ENCODE measurements at places on chromosomes 3 and 15.

DNA sequence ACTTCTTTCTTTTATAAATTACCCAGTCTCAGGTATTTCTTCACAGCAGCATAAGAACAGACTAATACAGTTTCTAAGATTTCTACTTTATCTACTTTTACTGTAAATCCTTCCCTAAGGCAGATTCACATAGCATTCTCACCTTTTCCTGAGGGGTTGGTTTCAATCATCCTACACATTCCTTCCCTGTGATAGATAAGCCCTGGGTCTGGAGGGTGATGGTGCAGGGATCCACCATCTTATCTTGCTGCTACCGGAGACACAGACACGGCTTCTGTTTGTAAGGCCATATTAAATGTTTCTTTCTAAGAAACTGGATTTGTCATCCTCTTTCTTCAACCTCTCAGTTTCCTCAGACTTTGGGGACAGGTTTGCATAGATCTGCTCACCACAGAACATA, 6.1 kb downstream of the IQCF5 start:
- DNase-seq: no peak

GRCh38 chr3:124699686-124700396, 30.4 kb upstream of the UMPS start:
- no peak for DNase-seq

DNA sequence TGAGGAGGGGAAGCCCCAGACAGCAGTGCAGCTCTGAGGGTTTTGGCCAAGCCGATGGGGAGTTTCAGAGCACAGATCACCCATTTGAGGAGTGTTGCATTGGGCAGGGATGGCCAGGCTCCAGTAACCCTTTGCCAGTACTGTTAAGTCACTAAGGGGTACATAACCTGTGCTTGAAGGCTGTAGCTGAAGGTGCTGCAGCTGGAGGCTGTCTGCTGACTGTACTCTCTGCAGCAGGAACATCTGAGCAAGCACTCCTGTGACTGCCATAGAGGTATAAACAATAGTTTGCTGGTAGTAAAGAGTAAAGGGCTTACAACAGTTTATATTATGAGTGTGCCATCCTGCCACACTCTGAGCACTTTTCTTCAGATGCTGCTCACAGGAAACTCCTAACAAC, 297.8 kb downstream of the EPHA3 start:
- no peak for DNase-seq

DNA sequence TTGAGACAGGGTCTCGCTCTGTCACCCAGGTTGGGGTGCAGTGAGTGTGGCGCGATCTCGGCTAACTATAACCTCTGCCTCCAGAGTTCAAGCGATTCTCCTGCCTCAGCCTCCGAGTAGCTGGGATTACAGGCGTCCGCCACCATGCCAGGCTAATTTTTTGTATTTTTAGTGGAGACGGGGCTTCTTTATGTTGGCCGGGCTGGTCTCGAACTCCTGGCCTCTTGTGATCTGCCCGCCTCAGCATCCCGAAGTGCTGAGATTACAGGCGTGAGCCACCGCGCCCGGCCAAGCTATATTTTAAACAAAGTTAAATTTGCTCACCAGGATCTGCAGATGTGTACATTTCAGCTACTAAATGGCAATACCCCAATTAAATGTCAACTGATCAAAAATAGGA, 1.1 kb upstream of the C3orf38 start:
- no peak for DNase-seq

DNA sequence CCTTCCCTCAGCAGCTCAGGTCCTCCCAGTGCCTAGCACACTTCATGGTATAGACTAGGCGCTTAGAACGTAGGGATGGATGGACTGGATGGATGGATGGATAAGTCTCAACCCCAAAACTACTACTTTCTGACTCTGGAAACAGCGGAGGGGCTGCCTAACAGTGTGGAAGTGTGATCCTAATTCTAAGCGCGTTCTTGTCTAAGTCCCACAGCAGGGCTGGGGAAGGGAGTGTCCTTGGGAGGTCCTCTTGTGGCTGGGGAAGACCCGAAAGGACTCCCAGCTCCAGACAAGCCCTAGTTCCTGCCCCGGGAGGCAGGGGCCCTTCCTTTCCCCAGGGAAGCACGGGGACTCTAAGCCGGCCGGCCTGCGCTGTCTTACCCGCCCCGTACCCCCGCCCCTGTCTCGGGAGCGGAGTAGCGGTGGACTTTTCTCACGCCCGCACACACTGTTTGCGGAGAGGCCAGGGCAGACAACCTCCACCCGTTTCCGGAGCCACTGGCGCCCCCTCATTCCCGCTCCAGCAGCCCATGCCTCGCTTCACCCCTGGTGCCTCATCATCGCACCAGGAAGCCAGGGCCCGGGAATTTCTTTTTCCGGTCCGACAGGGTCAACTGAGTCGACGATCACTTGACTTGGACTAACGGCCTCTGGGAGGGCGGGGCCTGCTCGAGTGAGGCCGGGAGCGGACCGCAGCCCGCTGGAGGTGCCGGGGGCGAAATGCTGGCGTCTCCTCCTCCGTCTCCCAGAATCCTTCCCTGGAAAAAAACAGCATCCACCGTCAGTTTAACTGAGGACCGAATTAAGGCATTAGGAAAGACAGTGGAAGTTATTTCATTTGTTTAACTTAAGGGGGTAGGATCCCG, 133.3 kb downstream of the TBC1D2B start:
- peak; percentile 59 for DNase-seq

DNA sequence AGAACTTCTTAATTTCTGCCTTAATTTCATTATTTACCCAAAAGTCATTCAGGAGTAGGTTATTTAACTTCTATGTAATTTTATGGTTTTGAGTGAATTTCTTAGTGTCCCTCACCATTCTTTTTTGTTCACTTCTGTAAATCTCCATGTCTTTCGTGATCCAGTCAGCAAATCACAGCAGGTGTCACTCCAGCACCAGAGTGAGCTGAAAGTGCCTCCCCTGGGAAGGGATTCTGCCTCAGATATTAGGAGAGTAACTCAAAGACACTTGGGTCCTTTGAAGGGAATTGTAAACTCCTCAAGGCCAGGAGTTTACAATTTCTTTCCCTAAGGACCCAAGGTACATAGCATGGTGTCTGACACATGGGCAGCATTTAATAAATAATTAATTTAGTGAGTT, 207.6 kb upstream of the AZI2 start:
- no peak for DNase-seq

DNA sequence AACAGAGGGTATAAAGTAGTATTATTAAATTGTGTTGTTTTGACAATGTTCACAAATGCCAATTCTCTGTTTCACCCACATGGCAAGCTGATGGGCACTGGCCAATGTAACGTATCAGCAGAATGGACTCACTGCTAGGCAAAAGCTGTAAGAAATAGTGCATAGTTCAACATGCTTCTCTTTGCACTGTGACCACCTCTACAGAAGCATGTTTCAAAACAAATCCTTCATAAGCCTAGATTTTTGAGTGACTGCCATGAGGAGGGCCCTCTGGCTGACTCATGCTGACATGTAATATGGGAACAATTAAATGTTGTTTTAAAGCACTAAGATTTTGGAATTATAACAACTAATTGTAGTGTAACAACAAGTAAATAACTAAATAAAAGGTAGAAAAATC, 3.2 kb downstream of the GBE1 start:
- no peak for DNase-seq

GRCh38 chr3:198032039-198032936, 72.3 kb downstream of the LMLN start:
- no peak for DNase-seq

DNA sequence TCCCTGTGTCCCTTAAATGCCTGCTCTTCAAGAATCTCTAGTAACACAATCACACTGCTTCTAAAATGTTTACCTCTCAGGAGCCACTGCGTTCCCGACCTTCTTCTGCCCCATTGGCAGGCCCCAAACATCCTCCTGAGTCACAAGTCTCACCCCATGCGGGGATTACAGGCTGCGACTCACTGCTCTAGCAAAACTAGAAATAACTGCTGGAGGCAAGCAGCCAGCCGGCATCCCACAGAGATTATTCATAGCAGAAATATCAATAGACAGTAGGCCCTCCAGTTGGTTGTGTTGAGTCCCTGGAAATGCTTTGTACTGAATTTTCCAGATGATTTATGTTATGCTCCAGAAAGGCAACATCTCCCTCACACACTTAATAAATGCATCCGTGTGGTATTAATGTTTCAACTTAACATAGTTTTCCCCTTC, 64.8 kb downstream of the RFTN1 start:
- peak; percentile 36 for DNase-seq

GRCh38 chr3:122063908-122064307, 8.7 kb downstream of the CD86 start:
- no peak for DNase-seq

DNA sequence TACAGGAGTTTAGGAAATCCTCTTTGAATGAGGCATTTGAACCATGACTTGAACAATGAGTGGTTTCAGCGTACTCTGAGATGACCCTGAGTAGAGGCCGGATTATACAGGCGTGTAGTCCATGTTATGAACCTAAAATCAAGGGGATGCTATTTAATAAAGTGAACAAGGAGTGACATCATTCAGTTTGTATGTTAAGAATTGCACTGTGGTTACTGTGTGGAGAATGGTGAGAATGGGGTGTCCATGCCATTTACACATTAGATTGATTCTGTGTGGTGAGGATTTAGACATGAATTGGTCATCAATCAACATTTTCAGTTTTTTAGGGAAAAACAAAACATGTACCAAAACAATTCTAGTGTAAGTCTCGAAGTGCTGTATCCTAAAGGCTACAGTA, 65.8 kb downstream of the TPRG1 start:
- no peak for DNase-seq

DNA sequence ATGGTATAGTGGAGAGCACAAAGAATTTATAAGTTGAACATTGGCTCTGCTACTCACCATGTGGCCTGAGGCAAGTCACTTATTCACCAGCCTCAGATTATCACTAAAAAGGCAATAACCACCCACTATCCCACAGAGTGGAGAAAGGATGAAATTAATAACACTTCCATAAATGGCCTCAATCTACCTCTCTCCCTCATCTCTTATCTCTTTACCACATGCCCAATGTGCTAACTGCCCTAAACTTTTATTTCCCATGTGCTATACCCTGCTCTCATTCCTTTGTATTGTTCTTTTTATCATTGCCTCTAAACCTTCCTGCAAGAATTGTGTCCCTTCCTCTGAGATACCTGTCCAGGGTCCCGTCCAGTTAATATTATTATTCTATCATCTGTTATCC, 26.0 kb downstream of the SLC12A6 start:
- no peak for DNase-seq

- DNase-seq: no peak
Measured at GRCh38 chr3:27573138-27573537, 89.0 kb upstream of the SLC4A7 start.

DNA sequence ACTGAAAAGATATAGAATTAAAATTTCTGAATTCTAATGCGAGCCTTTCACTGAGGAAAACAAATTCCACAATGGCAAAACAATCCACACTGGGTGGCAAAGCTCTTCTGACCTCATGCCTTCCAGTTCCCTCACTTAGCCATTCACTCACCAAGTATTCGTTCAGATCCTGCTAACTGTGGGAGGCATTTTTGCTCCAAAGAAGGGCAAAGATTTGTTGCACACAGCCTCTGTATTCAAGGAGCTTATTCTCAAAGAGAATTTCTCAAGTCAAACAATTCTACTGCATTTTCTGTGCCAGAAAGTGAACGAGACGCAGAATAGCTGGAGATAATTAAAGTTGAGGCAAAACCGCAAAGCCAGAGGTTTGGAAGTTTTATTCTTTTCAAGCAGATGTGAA, 77.3 kb downstream of the CPNE4 start:
- no peak for DNase-seq

DNA sequence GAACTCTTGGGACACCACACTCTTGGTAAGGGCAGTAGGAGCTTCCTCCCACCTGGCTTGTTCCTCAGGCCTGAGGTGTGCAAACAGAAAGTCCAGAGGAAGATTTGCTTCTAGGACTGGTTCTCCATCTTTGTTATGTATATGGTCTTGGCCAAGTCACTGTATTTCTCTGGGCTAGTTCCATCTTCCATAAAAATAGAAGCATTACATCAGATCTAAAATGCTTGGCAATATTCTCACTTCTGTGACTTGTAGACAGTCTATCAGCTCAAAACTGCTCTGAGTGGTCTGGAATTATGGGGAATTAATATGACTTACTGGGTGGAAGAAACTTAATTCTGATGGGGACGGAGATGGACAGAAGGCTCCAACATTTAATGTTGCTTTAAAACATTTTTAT, 55.2 kb downstream of the TMEM108 start:
- DNase-seq: no peak

DNA sequence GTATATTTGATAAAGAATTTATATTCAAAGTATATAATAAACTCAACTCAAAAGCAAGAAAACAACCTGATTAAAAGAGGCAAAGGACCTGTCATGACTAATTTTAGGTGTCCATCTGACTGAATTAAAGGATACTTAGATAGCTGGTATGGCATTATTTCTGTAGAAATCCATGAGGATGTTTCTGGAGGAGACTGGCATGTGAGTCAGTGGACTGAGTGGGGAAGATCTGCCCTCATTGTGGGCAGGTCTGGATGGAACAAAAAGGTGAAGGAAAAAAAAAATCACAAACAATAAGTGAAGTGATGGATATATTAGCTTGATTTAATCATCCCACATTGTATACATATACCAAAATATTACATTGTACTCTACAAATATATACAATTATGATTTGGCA, 16.6 kb downstream of the ANKRD28 start:
- no peak for DNase-seq

GRCh38 chr3:78414261-78414660, 1353.5 kb downstream of the ROBO1 start:
- DNase-seq: no peak

- peak; percentile 53 for DNase-seq
Measured at GRCh38 chr15:82647045-82647834, at the start of gene CPEB1. Gene CPEB1, minus strand, starts transcription at chr15:82647363. Its CDS starts 18,904 bp downstream, at chr15:82628459.

GRCh38 chr3:45677033-45677446, 12.2 kb upstream of the SACM1L start:
- DNase-seq: peak; percentile 43

DNA sequence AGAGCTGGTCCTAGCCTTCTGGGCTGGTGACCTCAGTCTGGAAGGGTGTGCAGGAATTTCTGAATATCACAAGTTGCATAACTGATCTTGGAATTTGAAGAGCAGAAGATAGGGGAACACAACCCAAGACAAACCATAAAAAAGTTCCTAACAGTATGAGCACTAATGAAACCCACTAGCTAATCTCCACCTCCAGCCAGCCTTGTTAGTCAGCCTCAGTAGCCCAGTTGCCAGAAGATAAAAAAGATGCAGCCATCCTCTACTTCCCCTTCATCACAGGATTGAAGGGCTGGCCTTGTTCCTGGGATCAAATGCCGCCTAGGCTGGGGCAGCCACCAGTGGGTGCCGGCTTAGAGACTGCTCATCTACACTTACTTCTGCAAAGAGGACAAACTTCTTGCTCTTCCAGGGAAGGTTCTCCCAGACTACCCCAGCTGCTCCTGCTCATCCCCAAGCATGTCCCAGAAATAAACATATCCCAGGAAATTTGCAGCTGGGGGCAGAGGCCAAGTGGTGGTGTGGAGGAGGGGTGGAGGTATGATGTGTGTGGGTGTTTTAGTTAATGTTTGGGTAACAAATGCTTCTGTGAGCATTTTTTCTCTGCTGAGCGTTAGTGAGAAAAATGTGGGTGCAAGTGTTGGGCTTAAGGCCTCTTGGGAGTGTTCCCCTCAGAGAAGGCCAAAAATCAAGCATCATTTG, 9.2 kb upstream of the ITGA11 start:
- DNase-seq: no peak

Data from stimulated activated CD4-positive, alpha-beta T cell treated with anti-CD3 and anti-CD28 coated beads, Interleukin-2, amount 100 ng/mL, for 24 hours (primary cell).